MG63 (cell line): ENCODE measurements at places on chromosomes 6 and 20. TPM values are rescaled to one million over a fixed set of nuclear protein-coding genes. Genes with fewer than 3 reads are reported as not detected.

DNA sequence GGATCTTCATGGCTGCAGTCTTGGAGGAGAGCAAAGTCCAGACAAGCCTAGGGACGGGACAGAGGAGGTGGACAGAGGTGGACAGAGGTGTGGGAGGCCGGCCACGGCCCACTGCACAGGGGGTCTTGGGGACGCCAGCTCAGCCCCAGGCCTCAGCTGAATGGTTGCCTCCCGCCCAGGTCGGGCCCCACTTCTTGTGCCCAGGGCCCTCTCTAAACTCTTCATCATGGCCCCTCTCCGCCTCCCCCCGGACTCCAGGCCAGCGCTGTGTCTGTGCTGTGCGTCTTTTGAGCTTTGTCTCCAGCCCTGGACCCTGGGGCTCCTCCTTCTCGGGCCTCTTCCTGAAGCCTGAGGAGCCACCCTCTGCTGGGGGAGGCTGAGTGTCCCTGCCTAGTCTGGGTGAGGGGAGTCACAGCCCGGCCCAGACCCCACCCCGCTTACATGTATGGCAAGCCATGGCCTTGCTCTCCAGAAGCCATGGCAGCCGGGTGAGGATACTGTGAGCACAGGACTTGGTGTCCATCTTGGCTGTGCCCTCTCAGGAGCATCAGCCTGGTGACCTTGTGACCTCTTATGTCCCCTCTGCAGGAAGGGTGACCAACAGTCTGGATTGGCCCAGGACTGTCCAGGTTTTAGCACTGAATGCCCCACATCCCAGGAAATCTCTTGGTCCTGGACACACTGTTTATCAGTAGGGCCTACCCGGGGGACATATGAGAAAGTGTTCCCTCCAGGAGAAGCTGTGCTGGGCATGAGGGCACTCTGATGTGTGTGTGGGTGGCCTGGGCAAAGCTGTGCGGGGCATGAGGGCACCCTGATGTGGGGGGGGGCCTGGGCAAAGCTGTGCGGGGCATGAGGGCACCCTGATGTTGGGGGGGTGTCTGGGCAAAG lies 9.4 kb upstream of the NPBWR2 start:
- DNase-seq: no peak

DNA sequence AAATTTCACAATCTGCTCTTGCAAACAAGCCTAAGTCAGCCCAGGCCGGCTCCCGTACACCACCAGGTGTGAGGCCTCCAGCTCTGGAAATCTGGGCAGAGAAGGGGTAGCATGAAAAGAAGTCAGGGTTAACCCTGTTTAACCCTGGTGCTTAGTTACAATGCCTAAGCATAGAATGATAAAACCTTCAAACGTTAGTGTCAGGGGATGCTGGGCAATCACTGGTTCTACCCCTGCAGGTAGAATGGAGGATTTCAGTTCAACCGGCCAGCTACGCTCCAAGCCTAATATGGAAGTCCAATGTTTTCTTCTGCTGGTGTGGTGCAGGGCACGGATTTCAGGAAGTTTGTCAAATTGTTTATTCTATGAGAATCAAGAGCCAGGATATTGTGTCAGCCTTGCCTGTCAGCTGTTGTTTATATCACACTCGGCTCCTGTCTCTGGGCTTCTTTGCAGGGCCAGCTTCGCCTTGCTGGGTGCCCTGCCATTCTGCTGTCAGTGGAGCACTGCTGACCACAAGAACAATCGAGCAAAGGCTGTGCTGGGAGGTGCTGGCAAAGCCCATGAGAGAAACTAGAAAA lies 20.2 kb upstream of the CD93 start:
- peak; percentile 18 for DNase-seq

GRCh38 chr6:71134929-71135642 lies 153.5 kb upstream of the OGFRL1 start:
- no peak for DNase-seq

DNA sequence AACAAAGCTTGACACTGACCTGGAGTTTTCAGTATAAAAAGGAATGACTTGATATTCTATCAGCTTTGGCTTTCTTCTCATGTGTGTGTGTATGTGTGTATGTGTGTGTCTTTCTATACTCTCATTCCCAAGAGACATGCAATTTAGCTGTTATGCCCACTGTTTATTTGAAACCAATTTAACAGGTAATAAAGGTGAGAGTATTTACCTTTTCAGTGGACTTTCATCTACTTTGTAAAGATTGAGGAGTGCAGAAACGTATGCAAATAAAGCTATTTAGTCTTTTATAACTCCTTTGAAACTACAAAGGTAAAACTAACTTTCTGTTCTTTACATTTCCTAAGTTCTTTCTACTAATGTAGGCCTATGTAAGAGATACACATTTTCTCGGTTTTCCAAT lies 103.5 kb upstream of the HS3ST5 start:
- no peak for DNase-seq

GRCh38 chr6:170294298-170294730 lies 3.4 kb upstream of the DLL1 start:
- no peak for DNase-seq

DNA sequence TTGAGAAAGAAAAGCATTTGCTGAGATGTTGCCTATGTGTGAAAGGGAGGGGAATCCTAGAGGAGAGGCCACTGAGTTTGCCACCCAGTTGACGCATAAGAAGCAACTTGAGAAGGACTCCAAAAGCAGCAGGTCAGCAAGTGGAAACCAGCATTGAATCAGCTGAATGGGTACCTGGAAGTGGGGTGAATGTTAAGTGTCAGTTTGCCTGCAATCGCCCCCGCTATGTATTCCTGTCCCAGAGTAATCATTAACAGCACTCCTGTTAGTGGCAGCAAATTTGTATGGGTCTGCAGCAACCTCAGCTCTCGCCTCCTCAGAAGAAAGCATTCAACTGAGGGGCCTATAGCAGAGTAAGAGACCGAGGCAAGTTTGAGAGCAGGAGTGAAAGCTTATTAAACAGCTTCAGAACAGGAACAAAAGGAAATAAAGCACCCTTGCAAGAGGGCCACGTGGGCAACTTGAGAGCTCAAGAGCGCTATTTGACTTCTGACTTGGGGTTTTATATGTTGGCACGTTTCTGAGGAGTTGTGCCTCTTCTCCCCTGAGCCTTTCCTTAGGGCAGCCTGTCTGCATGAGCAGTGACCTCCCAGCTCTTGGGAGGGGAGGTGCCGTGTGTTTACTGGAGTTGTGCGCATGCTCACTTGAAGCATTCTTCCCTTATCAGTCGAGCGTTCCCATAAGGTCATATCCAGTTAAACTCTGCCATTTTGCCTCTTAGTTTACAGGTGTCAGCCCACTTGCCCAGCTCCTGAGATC lies 122.6 kb upstream of the PHACTR1 start:
- DNase-seq: no peak

- no peak for DNase-seq
Observed at GRCh38 chr6:22653980-22654610, 84.7 kb downstream of the HDGFL1 start.

- no peak for DNase-seq
Observed at GRCh38 chr6:83467620-83468036, 36.8 kb upstream of the ME1 start.

DNA sequence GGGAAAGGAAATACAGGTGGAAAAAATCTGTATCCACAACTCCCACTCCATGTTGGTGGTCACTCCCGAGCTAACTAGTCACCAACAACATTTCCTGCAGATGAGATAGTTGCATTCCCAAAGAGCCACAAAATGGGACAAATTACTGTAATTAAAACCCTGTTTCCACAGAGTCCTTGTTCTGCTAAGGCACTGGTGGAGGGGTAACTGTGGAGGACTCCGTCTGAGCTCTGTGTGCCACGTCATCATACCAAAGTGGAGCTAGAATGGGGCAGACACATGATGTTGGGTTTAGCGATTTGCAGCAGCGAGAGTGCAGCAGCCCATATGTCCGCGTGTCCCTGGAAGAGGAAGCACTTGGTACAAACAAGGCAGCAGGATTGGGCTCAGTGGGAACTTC lies 172.5 kb upstream of the KCNK16 start:
- DNase-seq: no peak

Gene BNIP5
- total RNA-seq: not detected in 2 replicates

Gene GRIK2
- total RNA-seq: 0.89 TPM in 1 of 2 replicates, not detected in the other

Gene C6orf163
- not detected in 2 replicates for total RNA-seq

Gene VARS1
- total RNA-seq: 58.8 and 107 TPM in 2 replicates

Gene HLA-DRB5
- total RNA-seq: not detected in 2 replicates

Gene AVP
- total RNA-seq: not detected in 2 replicates

Gene TMEM200A
- 0.13 TPM in 1 of 2 replicates, not detected in the other for total RNA-seq

Gene LAMA4
- total RNA-seq: 13.0 and 52.1 TPM in 2 replicates

Gene SLC2A10
- total RNA-seq: 13.2 and 33.3 TPM in 2 replicates

Gene DNMT3B
- 5.6 and 6.6 TPM in 2 replicates for total RNA-seq

Gene HCRTR2
- total RNA-seq: not detected in 2 replicates

Gene KHDC1
- total RNA-seq: 2.3 and 3.5 TPM in 2 replicates

Gene SERPINB6
- 45.1 and 59.9 TPM in 2 replicates for total RNA-seq

Gene KIF16B
- total RNA-seq: 2.9 and 3.4 TPM in 2 replicates
